ENCODE measurements at places on chromosomes 16 and 17. TPM values are rescaled to one million over a fixed set of nuclear protein-coding genes. Genes with fewer than 3 reads are reported as not detected.

The CARD14 gene
- 23.8 TPM for total RNA-seq

The RHBDL1 gene
- total RNA-seq, result 1.0 TPM

The TEKT5 gene
- not detected for total RNA-seq

The GFAP gene
- total RNA-seq, result not detected

The TBX4 gene
- total RNA-seq, result not detected

The CCL5 gene
- total RNA-seq, result 0.56 TPM
